KBM-7 (cell line): ENCODE measurements at places on chromosomes 7 and 10.

GRCh38 chr7:101538596-101539459, 90.3 kb downstream of the MYL10 start:
- DNase-seq, result peak; percentile 77

DNA sequence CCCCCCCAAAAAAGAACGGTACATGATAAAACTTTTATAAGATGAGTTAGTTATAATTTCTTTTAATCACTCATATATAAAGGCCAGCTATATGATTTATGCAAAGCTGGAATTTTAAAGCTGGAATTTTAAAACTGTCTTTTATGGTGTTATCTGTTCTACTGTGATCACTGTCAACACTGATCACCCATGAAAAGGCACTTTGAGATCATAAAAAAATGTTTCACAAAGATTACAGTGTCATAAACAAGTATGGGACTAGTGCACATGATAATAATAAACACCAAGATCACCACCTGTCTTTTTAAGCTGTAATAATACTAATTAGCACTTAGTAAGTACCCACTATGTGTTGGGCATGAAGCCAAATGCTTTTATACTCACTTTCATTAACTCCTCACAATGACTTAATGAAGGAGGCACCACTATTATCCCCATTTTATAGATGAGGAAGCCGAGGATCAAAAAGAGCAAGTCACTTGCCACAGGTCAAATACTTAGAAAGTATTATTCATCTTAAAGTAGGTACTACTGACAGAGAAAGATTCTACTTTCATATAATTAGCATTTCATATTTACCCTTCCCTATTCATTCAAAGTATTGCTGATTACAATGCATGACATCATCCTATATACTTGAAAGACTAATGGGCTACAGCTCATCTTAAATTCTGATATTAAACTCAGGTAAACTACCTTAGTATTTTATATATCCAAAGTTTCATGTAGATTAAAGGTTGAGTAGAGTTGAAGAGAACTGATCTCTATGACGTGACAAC, 8.3 kb upstream of the RHOBTB1 start:
- DNase-seq, result no peak

GRCh38 chr10:70683601-70683934, 11.3 kb downstream of the ADAMTS14 start:
- DNase-seq, result peak; percentile 44

GRCh38 chr10:123565691-123566660, 100.2 kb upstream of the GPR26 start:
- no peak for DNase-seq

GRCh38 chr7:1599640-1600395, 30.0 kb upstream of the PSMG3 start:
- DNase-seq, result no peak

- no peak for DNase-seq
These were observed 194.1 kb downstream of the FANK1 start for GRCh38 chr10:126090443-126090842.

GRCh38 chr7:42883950-42884349, 27.9 kb downstream of the C7orf25 start:
- DNase-seq, result no peak

DNA sequence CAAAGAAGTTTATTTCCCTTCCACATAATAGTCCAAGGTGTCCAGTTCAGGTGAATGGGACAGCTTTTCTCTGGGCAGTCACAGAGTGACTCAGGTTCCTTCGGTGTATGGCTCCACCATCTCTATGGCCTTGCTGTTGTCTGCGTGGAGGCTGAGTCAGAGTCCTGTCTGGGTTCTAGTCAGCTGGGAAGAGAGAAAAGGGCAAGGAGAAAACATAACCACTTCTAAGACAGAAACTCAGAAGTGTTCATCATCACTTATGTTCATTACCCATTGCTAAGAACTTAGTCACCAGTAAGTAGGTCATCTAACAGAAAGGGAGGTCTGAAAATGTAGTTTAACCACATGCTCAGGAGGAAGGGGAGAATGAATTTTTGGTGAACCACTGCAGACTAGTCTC, 32.4 kb upstream of the CCDC7 start:
- DNase-seq, result no peak
